ENCODE measurements at places on chromosomes 12 and 14.
A peak's percentile ranks its signal among the peaks of the same experiment; 100 is the strongest.

DNA sequence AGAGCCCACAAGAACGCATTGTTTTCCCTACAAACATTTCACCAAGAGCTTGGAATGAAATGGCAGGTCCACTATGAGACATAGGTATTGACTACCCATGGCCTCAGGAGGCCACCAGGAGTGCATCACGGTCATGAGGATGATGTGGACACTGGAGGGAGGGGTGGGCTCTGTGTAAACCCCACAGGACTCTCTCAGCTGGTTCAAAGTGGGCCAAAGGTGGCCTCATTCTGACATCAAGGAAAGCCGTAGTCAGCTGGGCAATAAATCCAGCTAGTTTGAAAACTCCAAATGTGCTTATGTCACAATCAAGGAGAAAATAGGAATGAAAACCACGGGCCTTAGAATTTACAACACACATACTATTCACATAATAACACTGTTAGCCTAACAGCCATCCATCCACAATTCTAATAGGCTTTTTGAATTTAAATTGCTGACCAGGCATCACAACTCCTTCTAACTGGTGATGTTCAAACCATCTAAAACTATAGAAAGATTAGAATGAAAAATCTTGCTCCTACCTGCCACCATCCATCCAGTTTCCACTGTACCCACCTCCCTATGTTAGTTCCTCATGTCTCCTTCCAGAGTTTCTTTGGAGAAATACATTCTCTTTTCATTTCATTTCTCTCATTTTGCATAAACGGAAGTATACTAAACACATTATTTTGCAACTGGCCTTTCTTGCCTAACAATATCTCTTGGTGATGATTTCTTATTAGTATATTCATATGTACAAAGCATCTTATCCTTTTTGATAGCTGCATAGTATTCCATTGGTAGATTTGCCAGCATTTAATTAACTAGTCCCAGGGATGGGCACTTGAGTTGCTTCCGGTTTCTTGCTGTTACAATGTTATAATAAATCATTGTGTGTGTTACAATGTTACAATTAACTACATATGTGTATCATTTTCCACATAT lies 21.5 kb downstream of the CMKLR1 start:
- no peak for DNase-seq

- no peak for DNase-seq
Observed at GRCh38 chr14:28305938-28306337, 460.6 kb upstream of the FOXG1 start.

GRCh38 chr14:44995196-44995595 lies 33.2 kb downstream of the TOGARAM1 start:
- no peak for DNase-seq

GRCh38 chr12:132493482-132494178 lies 3.7 kb downstream of the FBRSL1 start:
- DNase-seq: no peak

- DNase-seq: no peak
Observed at GRCh38 chr14:97575677-97576076, 778.5 kb downstream of the VRK1 start.

DNA sequence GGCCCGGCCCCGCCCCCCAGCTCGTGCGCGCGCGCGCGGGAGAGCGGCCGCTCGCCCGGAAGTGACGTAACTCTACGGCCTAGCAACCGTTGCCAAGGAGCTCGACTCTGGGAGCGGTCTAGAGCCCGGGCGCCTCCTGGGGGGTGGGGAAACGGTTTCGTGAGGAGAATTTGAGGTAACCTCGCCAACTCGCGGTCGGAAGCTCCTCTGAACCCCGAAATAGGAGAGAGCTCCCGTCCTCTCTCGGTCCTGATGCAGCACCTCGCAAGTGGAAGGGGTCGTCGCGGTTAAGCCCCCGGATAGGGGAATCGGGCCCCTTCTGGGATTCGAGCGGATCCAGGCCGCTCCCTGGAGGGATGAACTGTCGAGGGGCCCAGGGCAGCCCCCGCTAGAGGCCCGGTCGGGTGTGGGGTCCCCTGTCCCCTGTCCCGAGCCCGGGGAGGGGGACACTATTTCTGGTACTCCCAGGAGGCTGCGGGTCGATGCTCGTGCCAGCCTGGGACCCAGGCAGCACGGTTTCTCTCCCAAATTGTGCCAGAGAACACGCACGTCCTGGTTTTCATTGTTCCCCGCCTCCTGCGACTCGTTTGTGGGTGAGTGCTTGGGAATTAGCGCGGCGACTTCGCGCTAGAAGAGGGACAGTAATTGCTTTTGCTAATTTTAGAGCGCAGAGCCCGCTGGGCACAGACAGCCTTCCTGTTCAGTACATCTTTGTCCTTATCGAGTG lies at the start of gene IFT81:
TSS of gene IFT81 (plus strand) at position 89 of the 727 bp plus-strand sequence. CDS start 3,024 bp downstream, outside the sequence.
- DNase-seq: peak; percentile 86

DNA sequence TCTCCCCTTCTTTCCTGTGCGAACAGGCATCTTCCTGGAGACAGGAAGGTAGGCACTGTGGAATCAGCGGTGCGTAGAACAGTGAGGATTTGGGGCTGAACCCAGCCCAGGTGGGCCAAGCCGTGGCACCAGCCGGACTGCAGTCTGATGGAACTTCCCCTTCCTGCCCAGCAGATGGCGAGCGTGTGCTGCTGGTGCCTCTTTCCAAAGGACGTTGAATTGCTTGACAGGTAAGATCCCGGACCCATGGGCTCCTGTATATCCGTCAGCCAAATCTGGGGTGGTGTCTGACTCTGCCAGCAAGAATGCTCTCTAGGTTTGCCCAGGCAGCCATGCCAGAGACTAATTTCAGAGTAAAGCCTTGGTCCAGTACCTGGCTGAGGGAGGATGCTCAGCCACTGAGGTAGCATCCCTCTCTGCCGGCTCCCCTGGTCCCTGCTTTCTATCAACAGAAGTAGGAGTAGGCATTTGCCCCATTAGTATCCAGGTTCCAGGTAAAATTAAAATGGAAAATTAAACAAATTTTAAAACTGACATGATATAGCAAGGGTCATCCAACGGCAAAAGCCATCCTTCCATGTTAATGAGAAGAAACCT lies 21.1 kb upstream of the KCNA5 start:
- no peak for DNase-seq
